ENCODE measurements at places on chromosomes 3 and 15.

GRCh38 chr3:80338366-80338765 is 570.6 kb upstream of the ROBO1 start:
- DNase-seq = no peak

DNA sequence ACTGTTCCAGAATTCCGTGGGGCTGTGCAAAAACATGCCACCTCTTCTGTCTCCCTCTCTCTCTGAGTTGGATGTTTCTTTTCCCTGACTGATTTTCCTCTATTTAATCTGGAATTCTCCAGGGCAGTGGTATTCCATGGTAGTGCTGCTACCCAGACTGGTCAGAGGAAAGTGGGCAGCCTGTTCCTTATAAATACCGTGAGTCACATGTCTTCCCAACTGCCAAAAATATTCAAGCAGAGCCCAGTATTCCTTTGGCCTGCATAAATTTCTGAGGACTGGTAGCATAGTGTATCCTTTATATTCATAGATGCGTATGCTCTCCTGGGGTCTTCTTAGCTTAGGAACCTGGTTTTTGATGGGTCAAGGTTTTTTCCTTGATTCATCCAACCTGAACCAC is 40.9 kb downstream of the CEMIP start:
- DNase-seq = no peak

DNA sequence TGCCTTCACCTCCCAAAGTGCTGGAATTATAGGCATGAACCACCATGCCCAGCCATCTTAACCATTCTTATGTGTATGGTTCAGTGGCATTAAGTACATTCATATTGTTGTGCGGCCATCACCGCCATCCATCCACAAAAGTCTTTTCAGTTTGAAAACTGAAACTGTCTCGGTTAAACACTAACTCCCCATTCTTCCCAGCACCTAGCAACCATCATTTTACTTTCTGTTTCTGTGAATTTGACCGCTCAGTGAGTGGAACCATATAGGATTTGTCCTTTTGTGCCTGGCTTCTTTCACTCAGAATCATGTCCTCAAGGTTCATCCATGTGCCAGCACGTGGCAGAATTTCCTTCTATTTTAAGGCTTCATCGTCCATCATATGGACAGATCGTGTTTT is 5.8 kb downstream of the MCM2 start:
- DNase-seq = no peak

DNA sequence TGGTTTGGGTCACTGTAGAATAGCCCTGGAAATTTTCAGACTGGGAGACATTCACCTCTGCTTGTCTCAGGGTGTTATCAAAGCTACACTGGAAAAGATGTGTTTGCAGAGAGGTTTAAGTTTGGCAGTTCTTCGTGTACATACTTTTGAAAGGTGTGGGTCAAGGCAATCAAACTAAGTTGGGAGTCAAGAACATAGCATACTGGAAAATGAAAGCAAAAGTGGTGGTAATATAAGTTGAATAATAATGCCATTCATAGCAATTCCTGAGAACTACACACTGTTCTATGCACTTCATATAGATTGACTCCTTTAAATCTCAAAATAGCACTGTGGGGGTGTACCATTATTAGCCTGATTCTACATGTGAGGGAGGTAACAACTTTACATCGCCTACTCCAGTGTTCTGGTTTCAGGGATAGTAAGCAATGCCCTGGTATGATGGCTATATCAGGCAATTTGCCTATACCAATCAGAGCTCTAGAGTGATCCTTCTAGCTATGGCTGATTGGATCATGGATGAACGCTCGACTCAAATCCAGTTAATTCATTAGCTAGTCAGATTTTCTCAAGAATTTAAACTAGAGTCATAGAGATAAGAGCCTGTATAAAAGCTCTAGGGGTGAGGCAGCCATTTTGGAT is 44.6 kb upstream of the RASGRP1 start:
- DNase-seq = no peak

- peak; percentile 39 for DNase-seq
Observed at GRCh38 chr3:54146506-54147239, 24.3 kb downstream of the CACNA2D3 start.

- DNase-seq = no peak
Observed at GRCh38 chr3:18245721-18246120, 179.4 kb downstream of the SATB1 start.

GRCh38 chr3:8239718-8240695 is 261.6 kb upstream of the LMCD1 start:
- DNase-seq = peak; percentile 49

GRCh38 chr15:93451265-93451664 is 362.3 kb upstream of the RGMA start:
- DNase-seq = peak; percentile 68

GRCh38 chr15:73183071-73183470 is 130.8 kb downstream of the NEO1 start:
- DNase-seq = no peak

DNA sequence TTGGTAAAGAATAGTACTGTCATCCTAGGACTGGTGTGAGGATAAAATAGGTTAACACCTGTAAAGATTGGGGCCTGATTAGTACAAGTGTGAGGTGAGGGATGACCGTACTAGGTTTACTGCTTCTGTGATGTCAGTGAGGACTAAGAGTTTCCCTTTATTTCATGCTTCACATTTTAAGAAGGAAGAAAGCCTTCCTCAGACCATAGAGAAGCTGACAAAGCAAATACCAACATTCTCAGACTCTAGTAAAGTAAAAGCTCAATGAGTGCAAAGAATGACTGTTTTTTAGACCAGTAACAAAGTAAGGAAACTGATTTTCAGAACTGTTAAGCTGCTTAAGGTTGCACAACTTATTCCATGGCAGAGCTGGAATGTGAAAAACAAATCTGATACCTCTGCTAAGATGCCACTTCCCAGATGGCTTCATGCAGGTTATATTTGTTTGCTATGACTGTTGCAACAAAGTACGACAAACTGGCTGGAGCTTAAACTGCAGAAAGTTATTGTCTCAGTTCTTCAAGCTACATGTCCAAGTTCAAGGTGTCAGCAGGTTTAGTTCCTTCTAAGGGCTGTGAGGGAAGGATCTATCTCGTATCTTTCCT is 354.9 kb downstream of the RSL24D1 start:
- no peak for DNase-seq

DNA sequence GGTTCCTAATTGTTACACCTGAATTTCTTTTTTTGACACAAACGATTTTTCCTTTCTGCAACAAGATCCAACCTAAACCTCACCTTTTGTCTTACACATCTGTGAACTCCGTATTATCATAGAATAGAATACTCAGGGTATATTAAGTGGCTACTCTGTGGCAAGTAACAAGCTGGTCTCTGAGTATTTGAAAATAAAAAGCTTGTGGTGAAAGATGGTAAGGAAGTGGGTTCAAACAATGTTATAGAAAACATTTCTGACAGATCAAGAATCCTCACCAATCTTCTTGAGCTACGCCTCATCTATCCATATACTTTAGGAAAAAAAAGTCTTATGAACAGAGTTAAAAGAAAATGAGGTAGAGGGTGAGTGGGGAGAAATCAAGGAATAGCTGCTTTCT is 3.5 kb upstream of the ANKRD28 start:
- DNase-seq = no peak

GRCh38 chr3:37453393-37454389 is 279.3 kb upstream of the LRRFIP2 start:
- DNase-seq = no peak

DNA sequence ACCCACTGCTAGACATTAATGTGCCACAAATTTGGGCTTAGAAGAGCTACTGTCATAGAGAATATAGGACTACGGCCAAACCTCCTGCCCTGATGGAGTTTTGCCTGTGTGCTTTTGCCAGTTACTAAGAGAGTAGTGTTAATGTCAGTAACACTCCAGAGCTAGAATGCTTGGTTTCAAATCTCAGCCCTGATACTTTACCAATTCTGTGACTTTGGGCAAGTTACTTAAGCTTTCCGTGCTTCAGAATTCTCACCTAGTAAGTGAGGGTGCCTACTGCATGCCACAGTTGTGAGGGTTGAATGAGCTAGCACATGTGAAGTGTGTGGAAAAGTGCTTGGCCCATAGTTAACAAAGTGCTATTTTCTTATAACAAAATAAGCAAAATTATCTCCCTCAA is 10.9 kb upstream of the ITGA11 start:
- DNase-seq = no peak

GRCh38 chr3:123229145-123229544 is 27.4 kb downstream of the SEC22A start:
- no peak for DNase-seq

- DNase-seq = no peak
Observed at GRCh38 chr3:99108508-99108907, 207.0 kb upstream of the DCBLD2 start.

DNA sequence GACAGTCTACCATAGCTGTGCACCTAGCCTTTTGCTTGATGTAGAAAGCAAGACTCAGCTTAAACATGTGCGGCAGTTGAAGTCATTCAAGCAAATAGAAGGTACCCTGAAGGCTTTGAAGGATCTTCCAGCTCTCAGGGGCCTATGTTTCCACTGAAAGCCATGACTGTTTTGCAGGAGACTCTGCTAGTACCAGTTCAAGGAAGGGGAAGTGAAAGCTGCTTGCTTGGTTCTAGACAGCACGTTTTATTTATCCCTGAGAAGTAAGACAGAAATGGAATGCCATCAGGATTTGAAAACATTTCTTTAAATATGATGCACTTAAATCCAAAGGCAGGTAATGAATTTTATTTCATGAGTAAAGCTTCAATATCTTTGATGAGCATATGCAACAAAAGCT is 311.4 kb downstream of the PDCD6IP start:
- DNase-seq = no peak

GRCh38 chr15:54803134-54803808 is 393.5 kb downstream of the RSL24D1 start:
- DNase-seq = no peak

DNA sequence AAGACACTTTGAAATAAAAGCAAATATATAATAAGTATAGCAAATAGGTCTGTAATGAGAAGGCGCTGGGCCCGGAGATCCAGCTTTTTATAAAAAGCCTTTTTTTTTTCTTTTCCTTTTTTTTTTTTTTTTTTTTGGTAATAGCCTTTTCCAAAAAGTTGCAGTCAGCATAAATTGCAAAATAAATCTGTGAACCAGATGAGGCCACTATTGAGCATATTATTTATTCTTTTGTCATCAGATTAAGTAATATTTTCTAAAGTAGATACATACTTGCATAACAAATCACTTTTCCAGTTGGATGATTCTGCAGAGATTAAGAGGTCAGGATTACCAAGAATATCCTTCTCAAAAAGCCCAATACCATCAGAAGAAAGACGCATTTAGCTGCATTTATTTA is 24.9 kb downstream of the FMN1 start:
- DNase-seq = no peak

- no peak for DNase-seq
Observed at GRCh38 chr3:53155760-53156159, 5.2 kb upstream of the PRKCD start.

Data from NCI-H1417 (cell line).